A549 treated with RU486 at 1 μM for 4 hours (cell line): ENCODE measurements at places on chromosomes 1 and 21. TPM values are rescaled to one million over a fixed set of nuclear protein-coding genes. Genes with fewer than 3 reads are reported as not detected.

TTC24 gene
- not detected in 5 replicates for total RNA-seq

RBP7 gene
- total RNA-seq, result 5.4 to 6.3 TPM (median 5.7 TPM) in 5 replicates

S100B gene
- not detected in 5 replicates for total RNA-seq

TNFRSF9 gene
- total RNA-seq, result 3.0 to 4.1 TPM (median 3.3 TPM) in 5 replicates

CELF3 gene
- total RNA-seq, result not detected in 5 replicates

CCDC24 gene
- 5.9 to 7.6 TPM (median 7.3 TPM) in 5 replicates for total RNA-seq

GBP5 gene
- total RNA-seq, result not detected in 5 replicates

RSPO1 gene
- 0.03 to 0.15 TPM (median 0.09 TPM) in 4 of 5 replicates, not detected in the other for total RNA-seq

PDPN gene
- total RNA-seq, result not detected in 5 replicates

LAMC2 gene
- 21.0 to 28.9 TPM (median 24.9 TPM) in 5 replicates for total RNA-seq

BROX gene
- total RNA-seq, result 11.3 to 23.0 TPM (median 20.5 TPM) in 5 replicates

CXADR gene
- total RNA-seq, result 5.1 to 12.0 TPM (median 9.5 TPM) in 5 replicates

CFHR2 gene
- total RNA-seq, result not detected in 5 replicates

DBT gene
- total RNA-seq, result 2.2 to 4.3 TPM (median 3.5 TPM) in 5 replicates

ST6GALNAC5 gene
- total RNA-seq, result not detected in 5 replicates
